ENCODE measurements at places on chromosomes 2 and 18.

- no peak overlapping the region for H3K4me3 ChIP-seq
- DNase-seq: no peak
- H3K36me3 ChIP-seq: no peaks in the 10 kb centered on the region
- no peaks in the 10 kb centered on the region for H3K27me3 ChIP-seq
- H3K4me1 ChIP-seq: no peaks in the 10 kb centered on the region
Observed at GRCh38 chr2:145777914-145778313, 1258.0 kb upstream of the ZEB2 start.

DNA sequence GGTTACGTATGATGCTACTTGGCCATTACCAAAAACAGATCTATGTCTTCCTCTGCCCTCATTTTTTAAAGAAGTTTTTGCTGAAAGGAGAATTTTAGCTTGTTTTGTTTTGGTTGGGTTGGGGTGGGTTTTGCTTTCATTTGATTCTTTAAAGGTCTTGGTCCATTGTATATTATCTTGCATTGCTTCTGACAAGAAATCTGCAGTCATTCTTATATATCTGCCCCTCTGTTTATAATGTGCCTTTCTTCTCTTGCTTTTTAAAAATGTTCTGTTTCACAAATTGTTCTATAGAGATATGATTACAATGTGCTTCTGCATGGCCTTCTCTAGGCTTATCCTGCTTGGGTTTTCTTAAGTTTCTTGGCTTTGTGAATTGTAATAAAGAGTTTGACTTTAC, 660.6 kb downstream of the RNF144A start:
- no peak overlapping the region for H3K4me3 ChIP-seq
- H3K4me1 ChIP-seq: no peaks in the 10 kb centered on the region
- H3K36me3 ChIP-seq: no peaks in the 10 kb centered on the region
- no peak overlapping the region for H3K27ac ChIP-seq

DNA sequence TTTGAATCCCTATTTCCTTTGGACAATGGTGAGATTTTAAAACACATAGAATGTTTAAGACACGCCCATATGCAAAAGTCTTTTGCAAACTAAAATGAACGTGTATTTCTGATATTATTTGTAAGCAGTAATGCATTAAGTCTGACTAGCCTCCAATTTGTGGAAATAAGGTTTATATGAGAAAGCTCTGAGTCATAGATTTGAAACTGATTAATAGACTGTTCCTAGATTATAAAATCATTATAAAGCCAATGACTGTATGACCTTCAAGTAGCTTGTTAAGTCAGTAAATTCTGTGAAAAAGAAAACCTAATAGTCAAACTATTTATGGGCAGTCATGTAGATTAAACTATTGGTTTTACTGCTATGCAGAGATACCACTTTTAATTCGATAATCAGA, 12.8 kb upstream of the EFEMP1 start:
- H3K4me1 ChIP-seq: no peaks in the 10 kb centered on the region
- H3K36me3 ChIP-seq: no peaks in the 10 kb centered on the region
- no peak for DNase-seq
- no peak overlapping the region for H3K27ac ChIP-seq

DNA sequence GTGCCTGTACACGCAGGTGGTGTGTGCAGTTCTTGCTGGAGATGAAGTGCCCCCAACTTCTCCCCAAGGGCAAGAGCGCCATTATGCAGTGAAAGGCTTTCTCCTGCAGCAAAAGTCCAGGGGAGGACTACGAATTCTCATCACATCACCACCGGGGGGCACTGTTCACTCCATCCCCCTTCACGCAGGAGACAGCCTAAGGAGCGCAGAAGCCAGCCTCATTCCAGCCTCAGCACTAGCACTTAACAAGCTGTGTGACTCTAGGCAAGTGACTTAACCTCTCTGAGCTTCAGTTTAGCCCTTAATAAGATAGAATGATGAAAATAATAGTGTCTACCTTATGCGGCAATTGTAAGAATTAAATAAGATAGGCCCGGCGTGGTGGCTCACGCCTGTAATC, 32.3 kb downstream of the DNMT3A start:
- no peak for DNase-seq
- H3K27ac ChIP-seq: no peak overlapping the region
- H3K27me3 ChIP-seq: no peaks in the 10 kb centered on the region
- H3K4me1 ChIP-seq: peaks cover 89% of the 10 kb centered on the region
- H3K4me3 ChIP-seq: no peak overlapping the region
- H3K36me3 ChIP-seq: peaks cover 20% of the 10 kb centered on the region

DNA sequence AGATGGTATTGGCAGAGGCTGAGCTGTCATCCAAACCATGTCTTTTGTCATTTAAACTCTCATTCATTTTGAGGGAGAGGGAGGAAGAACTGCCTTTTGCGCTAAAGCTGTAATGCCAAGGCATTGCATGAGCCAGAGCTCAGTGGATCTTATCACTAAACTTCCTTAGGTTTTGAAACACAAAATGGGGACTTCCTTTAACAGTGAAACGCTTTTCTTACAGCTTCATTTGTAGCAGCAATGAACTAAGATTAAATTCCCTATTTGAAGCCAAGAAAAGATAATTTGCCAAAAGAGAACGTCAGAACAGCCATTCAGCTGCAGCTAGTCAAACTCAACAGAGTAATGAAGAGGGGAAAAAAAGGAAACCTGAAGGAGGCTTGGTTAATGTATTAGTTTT, 143.5 kb upstream of the MMADHC start:
- no peaks in the 10 kb centered on the region for H3K36me3 ChIP-seq
- H3K27ac ChIP-seq: no peak overlapping the region
- H3K27me3 ChIP-seq: no peaks in the 10 kb centered on the region
- no peak overlapping the region for H3K4me3 ChIP-seq
- H3K4me1 ChIP-seq: peaks cover 9% of the 10 kb centered on the region
- no peak for DNase-seq

DNA sequence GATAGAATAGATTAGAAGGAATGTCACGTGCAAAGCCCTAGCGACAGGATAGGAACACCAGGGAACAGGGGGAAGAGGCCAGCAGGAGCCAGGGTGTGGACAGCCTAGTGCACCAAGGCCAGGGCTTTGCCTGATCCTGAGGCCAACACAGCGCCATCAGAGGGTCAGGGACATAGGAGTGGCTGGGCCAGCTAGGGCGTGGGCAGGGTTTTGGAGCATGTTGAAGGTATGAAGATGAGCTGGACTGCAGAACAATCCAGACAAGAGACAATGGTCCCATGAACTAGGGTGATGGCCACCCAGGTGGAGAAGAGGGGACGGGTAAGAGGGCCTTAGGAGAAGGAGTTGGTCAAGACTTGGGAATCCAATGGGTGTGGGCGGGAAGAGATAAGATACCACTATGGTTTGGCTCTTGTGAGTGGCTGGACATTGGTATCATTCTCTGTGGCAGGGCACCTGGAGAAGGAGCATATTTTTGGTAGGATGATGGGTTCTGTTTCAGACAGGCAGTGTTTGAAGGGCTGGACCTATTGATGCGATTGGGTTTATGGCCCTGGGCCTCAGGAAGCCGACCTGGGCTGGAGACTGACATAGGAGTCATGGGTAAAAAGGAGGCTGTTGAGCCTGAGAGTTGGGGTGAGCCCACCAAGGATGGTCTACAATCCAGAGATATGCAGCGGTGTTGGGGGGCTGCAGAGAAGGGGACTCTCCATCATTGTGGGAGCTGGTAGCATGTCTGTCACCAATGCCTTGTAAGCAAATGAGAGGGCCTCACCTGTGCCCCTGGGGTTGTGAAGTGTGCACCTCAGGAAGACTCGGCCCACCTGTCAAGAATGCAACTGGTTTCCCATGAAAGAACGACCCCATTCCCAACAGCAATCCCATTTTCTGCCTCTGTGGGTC, 2.0 kb upstream of the HS1BP3 start:
- H3K27ac ChIP-seq: no peak overlapping the region
- H3K36me3 ChIP-seq: no peaks in the 10 kb centered on the region
- H3K4me1 ChIP-seq: peaks cover 4% of the 10 kb centered on the region
- peak; percentile 22 for DNase-seq
- no peaks in the 10 kb centered on the region for H3K27me3 ChIP-seq
- H3K4me3 ChIP-seq: no peak overlapping the region

DNA sequence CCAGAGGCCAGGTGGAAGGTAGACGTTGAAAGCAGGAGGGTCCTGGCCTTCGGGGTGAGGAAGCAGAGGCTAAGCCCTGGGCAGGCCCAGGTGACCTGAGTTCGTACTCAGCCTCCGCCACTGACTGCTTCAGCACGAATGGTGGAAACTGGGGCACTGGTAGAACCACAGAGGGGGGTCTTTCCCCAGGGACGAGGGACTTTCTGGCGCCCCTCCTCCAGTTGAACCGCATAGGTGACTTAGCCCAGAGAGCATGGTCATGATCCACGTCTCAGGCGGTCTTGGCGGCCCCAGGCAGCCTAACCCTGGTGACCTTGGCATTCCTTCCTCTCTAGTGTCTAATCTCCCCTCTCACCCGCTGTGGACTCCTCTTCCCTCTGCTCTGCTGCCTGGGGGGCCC, 30.2 kb downstream of the INHBB start:
- no peaks in the 10 kb centered on the region for H3K4me1 ChIP-seq
- no peaks in the 10 kb centered on the region for H3K36me3 ChIP-seq
- no peaks in the 10 kb centered on the region for H3K27me3 ChIP-seq
- DNase-seq: no peak
- no peak overlapping the region for H3K4me3 ChIP-seq

- no peaks in the 10 kb centered on the region for H3K4me1 ChIP-seq
- no peak for DNase-seq
- H3K27me3 ChIP-seq: no peaks in the 10 kb centered on the region
- no peak overlapping the region for H3K27ac ChIP-seq
Observed at GRCh38 chr2:226439337-226439736, 360.3 kb downstream of the IRS1 start.

- no peak overlapping the region for H3K4me3 ChIP-seq
- no peak for DNase-seq
- no peak overlapping the region for H3K27ac ChIP-seq
- no peaks in the 10 kb centered on the region for H3K36me3 ChIP-seq
Observed at GRCh38 chr18:13483316-13484270, 242.8 kb downstream of the FAM210A start.

DNA sequence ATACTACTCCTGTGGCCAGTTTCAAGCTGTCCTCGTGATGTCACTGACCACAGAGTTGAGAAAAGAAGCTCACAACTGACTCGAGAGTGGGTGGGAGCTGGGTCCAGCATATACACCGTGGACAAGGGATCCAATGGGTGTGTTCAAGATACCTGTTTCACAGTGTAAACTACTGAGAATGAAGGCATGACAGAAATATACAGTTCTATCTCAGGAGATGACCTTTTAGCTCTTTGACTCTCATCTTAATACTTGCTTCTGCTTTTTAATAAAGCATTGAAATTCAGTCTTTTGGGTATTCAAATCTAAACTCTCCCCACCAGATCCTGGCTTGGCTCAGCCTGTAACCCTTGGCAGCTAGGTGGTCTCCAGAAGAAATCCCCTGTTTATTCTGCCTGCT, 130.1 kb downstream of the MAP2 start:
- no peak overlapping the region for H3K27ac ChIP-seq
- H3K4me1 ChIP-seq: no peaks in the 10 kb centered on the region
- H3K4me3 ChIP-seq: no peak overlapping the region

- H3K27me3 ChIP-seq: no peaks in the 10 kb centered on the region
- H3K4me3 ChIP-seq: no peak overlapping the region
- no peaks in the 10 kb centered on the region for H3K4me1 ChIP-seq
- no peak for DNase-seq
Observed at GRCh38 chr18:55014095-55014494, 54.8 kb upstream of the CCDC68 start.

DNA sequence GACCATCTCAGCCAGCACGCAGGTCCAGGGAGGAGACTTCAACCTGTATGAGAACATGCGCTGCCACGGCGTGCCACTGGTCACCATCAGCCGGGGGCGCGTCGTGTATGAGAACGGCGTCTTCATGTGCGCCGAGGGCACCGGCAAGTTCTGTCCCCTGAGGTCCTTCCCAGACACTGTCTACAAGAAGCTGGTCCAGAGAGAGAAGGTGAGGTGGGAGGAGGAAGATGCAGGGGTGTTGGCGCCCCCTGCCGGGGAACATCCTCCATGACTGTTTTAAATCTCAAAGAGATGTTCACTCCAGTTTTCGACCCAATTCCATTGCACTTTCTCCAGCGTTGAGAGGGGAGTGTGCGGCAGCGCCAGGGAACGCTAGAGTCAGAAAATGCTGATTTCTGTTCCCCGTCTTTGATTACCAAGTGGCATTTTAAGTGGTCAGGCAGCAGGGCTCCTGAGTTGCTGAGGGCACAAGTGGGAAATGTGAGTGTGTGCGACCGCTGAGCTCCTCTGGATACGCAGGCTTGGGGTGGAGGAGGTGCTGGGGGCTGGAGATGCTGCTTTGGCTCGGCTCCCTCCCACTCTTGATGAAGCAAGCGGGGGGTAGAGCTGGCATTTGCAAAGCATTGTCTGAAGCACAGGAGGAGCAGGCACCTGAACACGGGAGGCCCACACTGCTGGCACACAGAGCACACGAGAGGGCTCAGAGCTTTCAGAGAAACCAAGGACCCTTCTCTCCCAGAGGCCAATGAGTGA, 27.7 kb upstream of the MAPRE3 start:
- peaks cover 18% of the 10 kb centered on the region for H3K27me3 ChIP-seq
- DNase-seq: peak; percentile 48
- no peak overlapping the region for H3K4me3 ChIP-seq
- H3K4me1 ChIP-seq: peaks cover 11% of the 10 kb centered on the region

- no peak overlapping the region for H3K4me3 ChIP-seq
- H3K27me3 ChIP-seq: no peaks in the 10 kb centered on the region
- peaks cover 19% of the 10 kb centered on the region for H3K36me3 ChIP-seq
Observed at GRCh38 chr2:42777883-42778805, 14.2 kb upstream of the OXER1 start.

DNA sequence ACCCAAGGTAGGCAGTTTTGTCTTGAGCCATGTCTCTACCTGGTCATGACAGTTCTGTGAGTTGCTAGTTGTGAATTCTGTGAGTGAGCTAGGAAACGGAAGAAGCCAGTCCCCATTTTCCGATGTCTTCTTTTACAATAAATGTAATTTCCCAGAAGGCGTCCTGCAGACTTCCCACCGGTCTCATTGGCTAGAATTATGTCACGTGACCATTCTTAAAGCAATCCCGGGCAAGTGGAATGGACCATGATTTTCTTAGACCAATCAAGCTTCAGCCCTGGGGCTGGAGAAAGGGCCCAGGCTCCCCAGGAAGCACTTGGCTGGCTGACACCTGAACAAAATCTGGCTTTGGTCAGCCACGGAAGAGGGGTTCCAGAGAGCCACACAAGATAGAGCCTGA, 10.6 kb downstream of the TMEM178A start:
- DNase-seq: no peak
- H3K27me3 ChIP-seq: no peaks in the 10 kb centered on the region
- no peaks in the 10 kb centered on the region for H3K4me1 ChIP-seq
- H3K27ac ChIP-seq: no peak overlapping the region
- no peak overlapping the region for H3K4me3 ChIP-seq
- H3K36me3 ChIP-seq: no peaks in the 10 kb centered on the region

Measured in heart left ventricle (tissue), 16 donors.